ENCODE measurements at places on chromosomes 6 and 20. TPM values are rescaled to one million over a fixed set of nuclear protein-coding genes. Genes with fewer than 3 reads are reported as not detected.
A peak's percentile ranks its signal among the peaks of the same experiment; 100 is the strongest.

DNA sequence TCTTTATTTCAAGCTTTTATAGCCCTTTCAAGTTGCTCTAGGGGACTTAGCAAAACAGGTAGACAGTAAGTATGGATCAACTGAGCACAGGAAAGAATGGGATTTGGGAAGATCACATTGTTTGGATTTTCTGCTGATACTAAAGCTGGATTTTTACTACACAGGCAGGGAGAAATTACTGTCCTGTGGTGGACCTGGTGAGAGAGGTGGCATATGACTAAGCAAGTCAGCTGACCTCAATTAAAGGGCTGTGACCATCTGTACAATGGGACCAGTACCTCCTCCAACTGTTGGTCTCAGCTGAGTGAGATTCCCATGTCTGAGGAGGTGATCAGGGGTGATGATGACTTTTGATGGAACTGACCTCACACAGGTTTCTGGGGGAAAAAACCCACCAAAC lies 28.0 kb downstream of the RREB1 start:
- no peak for DNase-seq

DNA sequence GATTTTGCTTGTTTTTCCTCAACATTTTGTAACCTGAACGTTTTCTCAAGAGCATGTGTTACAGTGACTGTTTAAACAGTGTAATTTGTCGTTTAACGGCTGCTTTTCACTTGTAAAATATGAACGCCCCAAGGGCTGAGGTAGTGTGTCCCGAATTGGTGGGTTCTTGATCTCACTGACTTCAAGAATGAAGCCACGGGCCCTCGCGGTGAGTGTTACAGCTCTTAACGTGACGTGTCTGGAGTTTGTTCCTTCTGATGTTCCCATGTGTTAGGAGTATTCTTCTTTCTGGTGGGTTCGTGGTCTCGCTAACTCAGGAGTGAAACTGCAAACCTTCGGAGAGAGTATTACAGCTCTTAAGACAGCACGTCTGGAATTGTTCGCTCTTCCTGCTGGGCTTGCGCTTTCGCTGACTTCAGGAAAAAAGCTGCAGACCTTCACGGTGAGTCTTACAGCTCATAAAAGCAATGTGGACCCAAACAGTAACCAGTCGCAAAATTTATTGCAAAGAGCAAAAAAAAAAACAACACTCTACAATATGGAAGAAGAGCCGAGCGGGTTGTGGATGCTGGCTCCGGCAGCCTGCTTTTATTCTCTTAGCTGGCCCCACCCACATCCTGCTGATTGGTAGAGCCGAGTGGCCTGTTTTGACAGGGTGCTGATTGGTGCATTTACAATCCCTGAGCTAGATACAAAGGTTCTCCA lies 25.1 kb upstream of the TRIM27 start:
- DNase-seq = no peak

GRCh38 chr6:148760258-148760534 lies 13.4 kb downstream of the UST start:
- DNase-seq = no peak

DNA sequence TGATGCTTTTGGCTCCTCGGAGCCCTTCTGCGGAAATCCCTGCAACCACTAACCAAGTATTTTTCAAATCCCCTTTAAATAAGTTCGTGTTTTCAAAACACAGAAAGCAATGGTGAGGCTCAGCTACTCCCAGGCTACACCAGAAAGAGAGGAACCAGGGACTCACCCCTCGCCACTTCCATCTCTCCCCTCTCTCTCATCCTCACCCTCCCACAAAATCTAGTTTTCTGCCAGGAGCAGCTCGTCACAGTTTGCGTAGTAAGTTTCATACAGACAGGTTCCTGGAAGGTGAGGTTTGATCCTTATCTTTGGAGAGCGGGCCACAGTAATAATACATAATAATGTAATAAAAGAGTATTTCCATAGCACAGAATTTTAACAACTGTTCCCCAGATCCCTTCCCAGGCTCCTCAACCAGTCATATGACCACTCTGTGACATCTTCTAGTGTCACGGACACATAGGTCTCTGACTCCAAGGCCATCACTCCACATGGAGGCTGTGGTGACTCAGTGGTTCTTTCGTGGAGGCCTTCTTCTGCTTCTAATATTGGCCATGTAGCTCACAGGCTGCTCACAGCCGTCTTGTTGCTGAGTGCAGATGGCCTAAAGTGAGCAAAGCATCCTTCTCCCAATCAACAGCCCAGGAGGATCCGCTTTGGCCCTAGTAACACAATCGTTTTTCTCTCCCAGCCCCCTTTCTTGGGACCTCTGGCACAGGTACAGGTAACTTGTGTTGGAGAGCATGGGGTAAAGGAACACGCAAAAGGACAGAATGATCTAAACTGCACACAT lies 295.7 kb downstream of the CDC5L start:
- no peak for DNase-seq

GRCh38 chr20:36308986-36309385 lies 2.8 kb downstream of the DLGAP4 start:
- DNase-seq = no peak

DNA sequence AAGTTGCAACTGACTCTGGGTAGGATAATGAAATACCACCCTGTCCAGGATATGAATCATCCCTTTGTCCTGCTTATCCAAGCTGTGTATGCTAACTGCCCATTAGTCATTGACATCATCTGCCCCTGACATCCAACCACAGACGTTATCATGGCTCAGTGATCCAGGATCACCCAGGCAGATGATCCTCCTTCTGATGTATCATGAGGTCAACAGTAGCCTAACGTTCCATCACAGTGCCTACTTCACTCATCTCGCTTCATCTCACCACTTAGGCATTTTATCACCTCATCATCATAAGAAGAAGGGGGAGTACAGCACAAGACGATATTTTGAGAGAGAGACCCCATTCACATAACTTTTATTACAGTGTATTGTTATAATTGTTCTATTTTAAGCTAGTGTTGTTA lies 13.4 kb upstream of the BTN3A2 start:
- peak; percentile 70 for DNase-seq

- no peak for DNase-seq
These were observed 104.3 kb downstream of the CDH26 start for GRCh38 chr20:60062431-60063047.

GRCh38 chr20:36199345-36200257 lies 36.7 kb upstream of the AAR2 start:
- peak; percentile 91 for DNase-seq

DNA sequence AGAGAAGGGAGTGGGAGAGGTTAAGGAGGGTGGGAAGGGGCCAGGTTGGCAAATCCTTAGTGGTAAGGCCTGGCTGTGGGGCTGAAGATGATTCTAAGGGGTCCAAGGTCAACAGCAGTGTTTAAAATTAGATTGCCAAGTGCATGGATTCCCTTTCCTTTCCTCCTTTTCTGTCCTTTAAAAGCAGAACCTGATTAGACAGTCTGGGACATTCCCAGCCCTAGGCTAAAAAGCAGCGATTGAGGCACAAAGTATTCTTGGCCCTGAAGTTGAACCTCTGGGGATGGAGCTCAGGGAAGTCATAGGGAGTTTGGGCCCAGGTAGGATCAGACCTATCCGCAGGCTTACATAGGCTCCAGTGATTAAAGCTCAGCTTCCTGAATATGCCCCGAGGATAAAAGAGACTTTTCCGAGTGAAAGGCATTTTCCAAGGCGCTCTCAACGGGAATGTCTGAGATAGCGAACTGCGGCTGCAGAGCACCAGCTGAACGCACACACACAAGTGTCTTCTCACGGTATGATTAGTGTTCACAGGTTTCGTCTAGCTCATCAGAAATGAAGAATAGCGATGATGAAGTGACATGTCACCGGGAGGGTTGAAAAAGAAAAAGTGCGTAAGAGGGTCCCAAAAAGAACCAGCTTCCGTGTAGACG lies 787 bp upstream of the CARMIL1 start:
- DNase-seq = no peak

GRCh38 chr20:44038681-44039123 lies 124.0 kb downstream of the TOX2 start:
- DNase-seq = no peak

DNA sequence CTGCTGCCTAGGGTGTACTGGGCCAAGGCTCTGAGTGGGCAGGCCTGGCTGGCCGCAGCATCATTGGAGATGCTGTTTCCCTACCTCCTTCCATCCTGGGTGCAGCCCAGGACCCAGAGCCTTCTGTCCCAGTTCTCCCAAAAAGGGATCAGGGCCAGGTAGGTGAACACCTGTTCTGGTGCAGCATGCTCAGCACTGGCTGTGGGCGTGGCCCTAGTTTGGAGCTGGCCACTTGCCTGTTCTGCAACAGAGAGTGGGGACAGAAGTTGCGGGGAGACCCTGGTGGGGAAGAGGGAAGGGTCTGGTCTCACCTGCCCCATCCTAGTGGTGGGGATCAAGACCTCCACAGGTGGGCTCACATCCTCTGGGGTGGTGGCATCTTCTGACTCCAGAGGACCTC lies 1.4 kb upstream of the ARMC12 start:
- DNase-seq = no peak

GRCh38 chr6:99412065-99412464 lies 13.0 kb downstream of the PNISR start:
- DNase-seq = no peak

DNA sequence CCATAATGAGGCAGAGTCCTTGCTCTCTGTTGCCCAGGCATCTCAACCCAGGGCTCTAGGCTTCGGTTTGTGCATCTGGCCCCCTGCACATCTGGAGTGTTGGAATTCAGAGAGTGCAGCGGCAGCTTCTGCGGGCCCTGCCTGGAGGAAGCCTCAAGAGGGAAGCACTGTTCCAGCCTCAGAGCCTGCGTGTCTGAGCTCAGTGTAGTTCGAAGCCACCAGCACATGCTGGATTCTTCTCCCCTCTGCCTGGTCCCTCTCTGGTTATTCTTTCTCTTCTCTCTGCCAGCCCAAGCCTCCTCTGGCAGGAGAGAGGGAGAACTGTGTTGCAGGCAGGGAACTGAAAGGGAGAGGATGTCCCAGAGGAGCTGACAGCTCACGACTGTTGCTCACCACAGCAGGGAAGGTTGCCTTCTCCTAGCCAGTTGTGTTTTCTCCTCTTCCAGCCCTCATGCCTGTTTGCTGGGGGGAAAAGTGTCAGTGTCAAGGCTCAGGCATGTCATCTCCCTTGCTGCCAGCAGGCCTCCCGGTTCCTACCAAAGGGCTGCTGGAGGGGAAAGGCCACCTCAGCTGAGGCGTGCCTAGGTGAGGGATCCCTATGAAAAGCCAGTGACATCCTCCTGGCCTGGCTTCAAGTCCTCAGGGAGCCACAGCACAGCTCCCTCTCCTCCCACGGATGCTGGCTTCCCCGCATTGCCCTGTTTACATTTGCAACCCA lies 126.0 kb upstream of the LRFN2 start:
- DNase-seq = no peak

DNA sequence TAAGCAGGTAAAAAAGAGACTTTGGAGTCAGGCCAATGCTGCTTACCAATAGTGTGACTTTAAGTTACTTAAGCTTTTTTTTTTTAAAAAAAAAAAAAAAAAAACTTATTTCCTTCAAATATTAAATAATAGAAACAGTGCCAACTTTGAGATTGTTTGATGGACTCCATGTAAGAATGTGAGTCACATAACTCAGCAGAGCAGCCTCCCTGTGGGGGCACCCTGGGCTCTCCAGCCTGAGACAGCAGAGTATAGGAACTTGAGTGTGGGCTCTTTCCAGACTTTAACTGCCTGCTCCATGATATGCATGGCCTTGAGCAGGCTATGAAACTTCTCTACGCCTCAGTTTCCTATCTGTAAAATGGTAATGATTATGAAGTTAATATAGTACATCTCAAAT lies 113.3 kb upstream of the SAMD5 start:
- no peak for DNase-seq

- DNase-seq = no peak
These were observed 1.1 kb upstream of the CD109 start for GRCh38 chr6:73694711-73695411.

GRCh38 chr20:1818247-1818840 lies 76.9 kb upstream of the SIRPA start:
- DNase-seq = no peak

DNA sequence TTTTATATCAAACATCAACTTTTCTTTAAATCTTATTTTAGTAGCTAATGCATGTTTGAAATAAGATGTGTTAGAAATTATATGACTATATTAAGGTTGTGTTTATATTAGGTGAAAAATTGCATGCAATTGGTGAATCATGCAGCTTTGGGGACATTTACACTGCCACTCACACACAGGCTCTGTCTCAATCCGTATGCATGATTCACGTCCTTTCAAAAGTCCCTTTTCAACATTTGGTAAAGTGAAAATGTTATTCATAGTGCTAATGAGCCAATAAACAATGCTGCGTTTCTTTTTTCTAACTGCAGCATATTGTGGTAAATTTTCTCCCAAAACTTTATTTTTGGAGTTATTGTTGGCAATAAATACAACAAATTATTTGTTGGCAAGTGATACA lies 198.0 kb downstream of the FUT9 start:
- DNase-seq = no peak

The POU5F1 gene
- 2.8 TPM for polyA plus RNA-seq

The BTNL2 gene
- not detected for polyA plus RNA-seq

The COL9A3 gene
- 0.42 TPM for polyA plus RNA-seq

Measured in A549 (cell line).